ENCODE measurements at places on chromosomes 5 and 9. TPM values are rescaled to one million over a fixed set of nuclear protein-coding genes. Genes with fewer than 3 reads are reported as not detected.

FYB1 gene
- total RNA-seq: 0.09 TPM

CER1 gene
- not detected for total RNA-seq

NFX1 gene
- total RNA-seq: 16.9 TPM

CNTLN gene
- total RNA-seq: 5.4 TPM

ZDHHC21 gene
- total RNA-seq: 1.4 TPM

MLANA gene
- total RNA-seq: not detected

ATP10B gene
- total RNA-seq: not detected

IPPK gene
- 6.2 TPM for total RNA-seq

CYLC2 gene
- not detected for total RNA-seq

CCNJL gene
- 0.23 TPM for total RNA-seq

TNFSF15 gene
- total RNA-seq: 0.26 TPM

FGF10 gene
- total RNA-seq: 0.34 TPM

TJP2 gene
- 96.6 TPM for total RNA-seq

ACSL6 gene
- not detected for total RNA-seq

CYSRT1 gene
- total RNA-seq: 0.17 TPM

HDAC3 gene
- 53.9 TPM for total RNA-seq

INSL6 gene
- total RNA-seq: not detected

SOWAHA gene
- total RNA-seq: not detected

NXNL2 gene
- total RNA-seq: 1.1 TPM

LCN1 gene
- not detected for total RNA-seq
